ENCODE measurements at places on chromosomes 12 and 14.

- no peak for DNase-seq
Measured at GRCh38 chr14:104844306-104845032, 20.6 kb upstream of the CEP170B start.

GRCh38 chr12:12792421-12792820 lies 7.0 kb downstream of the APOLD1 start:
- no peak for DNase-seq

GRCh38 chr12:41528874-41529273 lies 340.8 kb downstream of the PDZRN4 start:
- no peak for DNase-seq

DNA sequence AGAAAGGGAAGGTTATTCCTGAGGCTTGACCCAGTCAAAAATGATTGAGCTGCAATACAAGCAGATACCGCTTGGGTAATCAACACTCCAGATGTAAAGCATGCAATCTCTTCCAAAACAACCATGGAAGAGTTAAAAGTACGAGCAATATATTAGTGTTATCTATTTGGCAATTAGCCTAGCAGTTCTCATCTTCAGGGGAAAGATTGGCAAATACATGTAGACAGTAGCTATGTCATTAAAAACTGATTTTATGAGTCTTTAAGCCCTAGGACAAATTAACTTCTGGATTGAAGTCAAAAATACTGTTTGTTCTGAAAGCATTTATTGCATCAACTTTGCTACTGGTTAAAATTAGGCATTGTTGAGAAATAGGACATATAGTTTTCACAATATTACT lies 9.3 kb upstream of the GYS2 start:
- no peak for DNase-seq

DNA sequence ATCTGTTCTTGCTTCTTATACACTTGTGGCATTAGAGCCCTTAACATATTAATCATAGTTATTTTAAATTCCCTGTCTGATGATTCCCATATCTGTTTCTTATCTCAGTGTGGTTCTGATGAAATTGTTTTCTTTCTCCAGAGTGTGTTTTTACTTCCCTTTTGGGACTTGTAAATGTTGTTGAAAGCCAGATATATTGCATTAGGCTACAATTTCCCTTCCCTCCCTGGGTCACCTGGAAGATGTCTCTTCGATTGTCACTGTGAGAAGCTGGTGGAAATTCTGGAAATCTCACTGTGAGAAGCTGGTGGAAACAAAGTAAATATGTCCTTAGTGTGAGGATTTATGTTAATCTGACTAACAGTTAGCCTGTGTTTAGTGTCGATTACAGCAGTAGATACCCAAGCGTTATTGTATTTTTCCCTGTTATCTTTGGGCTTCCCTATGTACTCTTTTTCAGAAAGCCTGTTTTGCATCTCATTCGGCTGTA lies 717.3 kb downstream of the TRHDE start:
- no peak for DNase-seq

GRCh38 chr14:38880643-38881524 lies 222.2 kb downstream of the SEC23A start:
- no peak for DNase-seq

- no peak for DNase-seq
Measured at GRCh38 chr14:34619471-34619870, 10.5 kb downstream of the SNX6 start.

DNA sequence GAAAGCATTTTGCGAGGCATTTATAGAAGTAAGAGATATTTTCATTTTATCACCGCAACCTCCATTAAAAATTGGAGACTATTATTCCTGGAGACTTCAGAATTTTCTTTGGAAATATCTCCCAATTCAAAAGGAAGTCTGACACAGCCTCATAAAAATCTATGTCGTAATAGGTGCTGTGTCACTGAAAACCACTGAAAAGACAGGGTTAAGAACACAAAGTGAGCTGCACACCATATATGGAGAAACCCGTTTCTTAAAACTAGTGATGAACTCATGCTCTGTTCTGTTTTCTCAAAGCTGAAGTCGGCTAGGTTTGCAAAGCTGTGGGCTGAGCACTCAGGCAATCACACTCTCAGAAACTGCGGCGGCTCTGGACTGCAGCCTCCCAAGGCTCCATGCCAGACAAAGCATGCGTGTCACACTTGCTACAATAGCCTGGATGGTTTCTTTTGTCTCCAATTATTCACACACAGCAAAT lies at the start of gene GLIPR1:
Gene GLIPR1 (plus strand): TSS at position 287 of the 481 bp plus-strand sequence. CDS start 126 bp downstream, at position 413.
- peak; percentile 96 for DNase-seq

DNA sequence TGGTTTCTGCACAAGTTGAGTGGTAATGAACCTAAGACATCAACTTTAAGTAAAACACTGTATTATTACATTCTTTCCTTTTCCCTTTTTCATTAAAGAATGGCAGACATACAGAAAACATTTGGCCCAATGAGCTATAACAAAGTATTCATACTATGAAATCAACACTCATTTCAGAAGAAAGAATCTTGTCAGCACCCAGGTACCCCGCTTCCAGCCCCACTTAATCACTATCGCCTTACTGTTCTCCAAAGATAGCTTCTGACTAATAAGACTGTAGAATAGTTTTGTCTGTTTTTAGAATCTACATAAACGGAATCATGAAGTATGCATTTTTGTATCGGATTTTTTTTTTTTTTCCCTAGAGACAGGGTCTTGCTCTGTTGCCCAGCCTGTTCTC lies 9.5 kb downstream of the CNTN1 start:
- no peak for DNase-seq

GRCh38 chr12:121783766-121784165 lies 9.7 kb downstream of the RHOF start:
- no peak for DNase-seq

DNA sequence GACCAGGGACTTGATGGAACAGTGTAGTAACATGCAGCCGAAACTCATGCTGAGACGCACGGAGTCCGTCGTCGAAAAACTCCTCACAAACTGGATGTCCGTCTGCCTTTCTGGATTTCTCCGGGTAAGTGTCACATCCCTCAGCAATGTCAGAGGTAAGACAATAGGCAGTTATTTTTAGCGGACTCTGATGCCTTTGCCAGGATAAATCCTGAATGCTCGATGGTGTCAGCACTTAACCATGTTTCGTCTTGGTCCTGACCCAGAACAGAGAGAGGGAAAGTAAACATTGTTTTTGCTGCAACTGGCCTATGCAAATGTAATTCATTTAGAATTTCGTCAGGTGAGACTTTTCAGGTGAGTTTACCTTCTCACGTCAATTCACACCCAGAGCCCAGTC lies 112.3 kb downstream of the PLXNC1 start:
- DNase-seq, result no peak

GRCh38 chr12:13981296-13981962 lies at the start of gene GRIN2B:
GRIN2B (minus strand) TSS chr12:13981602; CDS start chr12:13866208, 115,394 bp downstream.
- no peak for DNase-seq

- no peak for DNase-seq
Measured at GRCh38 chr12:109697877-109698468, 15.7 kb upstream of the FAM222A start.

- DNase-seq, result no peak
Measured at GRCh38 chr14:100298551-100299237, 7.5 kb downstream of the SLC25A29 start.

DNA sequence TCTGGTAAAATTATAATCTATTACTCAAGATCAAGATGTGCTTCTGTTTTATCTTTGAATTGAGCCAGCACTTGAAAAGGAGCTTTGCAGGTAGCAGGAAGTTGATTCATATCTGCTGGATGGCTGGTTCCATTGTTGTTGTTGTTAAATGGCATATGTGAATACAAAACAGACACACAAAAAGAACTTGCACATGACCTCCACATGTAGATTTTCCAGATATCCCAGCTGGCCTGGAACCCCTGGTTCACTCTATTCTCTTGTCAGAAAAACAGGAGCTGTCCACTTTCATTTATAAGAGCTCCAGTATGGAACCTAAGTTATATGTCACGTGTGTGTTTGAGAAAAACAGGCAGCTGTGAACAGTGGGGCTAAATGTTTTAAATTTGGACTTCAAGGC lies 273.9 kb downstream of the TMEM132D start:
- DNase-seq, result no peak

GRCh38 chr12:125634813-125635212 lies 569.6 kb downstream of the AACS start:
- DNase-seq, result no peak

- DNase-seq, result no peak
Measured at GRCh38 chr12:33182485-33182884, 257.1 kb downstream of the SYT10 start.

All from HS-5 (cell line).